ENCODE measurements at places on chromosomes 7 and 10.
A peak's percentile ranks its signal among the peaks of the same experiment; 100 is the strongest.

DNA sequence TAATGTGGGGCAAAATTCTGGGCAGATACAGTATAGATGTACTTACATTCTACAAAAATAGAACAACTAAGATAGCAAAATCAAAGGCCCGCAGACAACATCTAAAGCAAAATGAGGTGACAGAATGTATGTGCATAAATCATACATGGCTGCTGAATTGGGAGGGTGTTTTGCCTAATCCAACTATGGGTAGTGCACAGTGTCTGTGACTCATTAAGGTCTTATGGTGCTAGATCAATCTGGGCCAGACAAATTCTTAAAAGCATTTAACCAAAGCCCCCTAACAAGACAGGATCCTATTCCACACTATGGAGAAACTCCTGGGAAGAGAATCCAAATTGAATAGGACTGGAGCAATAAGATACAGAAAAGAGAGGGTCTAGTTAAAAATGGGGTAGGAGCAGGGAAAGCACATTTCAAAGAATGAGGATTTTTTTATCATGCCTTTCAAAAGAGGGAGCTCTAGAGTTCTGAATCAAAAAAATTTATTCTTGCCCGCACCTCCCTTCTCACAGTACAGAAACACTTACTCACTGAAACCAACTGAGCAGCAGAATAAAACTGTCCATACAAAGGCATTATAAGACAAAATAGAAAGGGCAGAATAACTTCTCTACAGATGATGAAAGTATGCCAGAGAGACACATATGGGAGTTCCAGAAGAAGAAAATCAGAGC lies 181.3 kb downstream of the RNLS start:
- no peak for DNase-seq

- DNase-seq, result peak; percentile 17
These were observed 27.4 kb downstream of the UCMA start for GRCh38 chr10:13206546-13207443.

DNA sequence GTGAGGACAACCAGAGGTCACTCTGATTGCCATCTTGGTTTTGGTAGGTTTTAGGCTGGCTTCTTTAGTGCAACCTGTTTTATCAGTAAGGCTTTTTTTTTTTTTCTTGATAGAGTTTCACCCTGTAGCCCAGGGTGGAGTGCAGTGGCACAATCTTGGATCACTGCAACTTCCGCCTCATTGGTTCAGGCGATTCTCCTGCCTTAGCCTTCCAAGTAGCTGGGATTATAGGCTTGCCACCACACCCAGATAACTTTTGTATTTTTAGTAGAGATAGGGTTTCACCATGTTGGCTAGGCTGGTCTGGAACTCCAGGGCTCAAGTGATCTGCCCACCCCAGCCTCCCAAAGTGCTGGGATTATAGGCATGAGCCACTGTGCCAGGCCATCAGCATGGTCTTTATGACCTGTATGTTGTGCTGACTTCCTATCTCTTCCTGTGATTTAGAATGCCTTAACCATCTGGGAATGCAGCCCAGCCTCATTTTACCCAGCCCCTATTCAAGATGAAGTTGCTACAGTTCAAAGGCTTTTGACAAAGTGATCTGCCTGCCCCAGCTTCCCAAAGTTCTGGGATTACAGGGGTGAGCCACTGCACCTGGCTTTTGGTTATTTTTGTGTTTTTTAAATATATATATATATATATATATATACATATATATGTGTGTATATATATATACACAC lies 7.0 kb upstream of the ZNF425 start:
- DNase-seq, result no peak

- DNase-seq, result no peak
These were observed 1.2 kb upstream of the ABCF2 start for GRCh38 chr7:151228024-151228866.

DNA sequence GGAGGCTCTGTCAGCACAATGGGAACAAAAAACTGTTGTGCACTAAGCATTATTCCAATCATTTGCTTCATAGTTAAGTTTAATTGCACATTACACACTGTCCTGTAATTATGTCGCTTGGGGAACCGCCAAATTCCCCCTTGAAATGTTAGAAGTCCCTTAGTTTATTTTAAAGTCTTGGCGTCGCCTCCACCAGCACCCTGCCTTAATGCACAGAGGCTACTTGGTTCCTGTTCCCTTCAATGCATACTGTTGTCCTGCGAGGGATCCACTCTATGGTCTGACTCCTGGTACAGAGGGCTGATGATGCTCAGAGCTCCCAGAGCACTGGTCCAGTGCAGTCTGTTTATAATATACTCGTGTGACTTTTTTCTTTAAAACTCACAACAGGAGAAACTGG lies 330.7 kb downstream of the ELMO1 start:
- no peak for DNase-seq

- no peak for DNase-seq
These were observed 9.0 kb downstream of the PTF1A start for GRCh38 chr10:23200997-23201652.

DNA sequence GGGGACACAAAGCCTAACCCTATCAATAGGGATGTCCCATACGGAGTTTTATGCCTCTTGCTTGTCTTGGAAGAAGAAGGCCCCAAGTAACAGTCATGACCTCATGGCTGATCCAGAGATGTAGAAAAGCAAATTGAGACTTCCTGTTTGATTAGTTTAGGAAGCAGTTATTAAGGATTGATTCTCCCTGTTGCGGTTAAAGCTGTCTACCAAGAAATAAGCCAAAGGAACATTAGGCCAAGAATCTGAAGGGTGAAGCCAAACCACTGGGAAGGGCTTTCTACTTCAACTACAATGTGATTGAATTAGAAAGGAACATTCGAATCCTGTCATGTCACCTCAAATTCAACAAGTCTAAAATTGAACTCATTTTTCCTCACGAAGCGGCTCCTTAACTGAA lies 60.5 kb upstream of the AGBL3 start:
- DNase-seq, result no peak

DNA sequence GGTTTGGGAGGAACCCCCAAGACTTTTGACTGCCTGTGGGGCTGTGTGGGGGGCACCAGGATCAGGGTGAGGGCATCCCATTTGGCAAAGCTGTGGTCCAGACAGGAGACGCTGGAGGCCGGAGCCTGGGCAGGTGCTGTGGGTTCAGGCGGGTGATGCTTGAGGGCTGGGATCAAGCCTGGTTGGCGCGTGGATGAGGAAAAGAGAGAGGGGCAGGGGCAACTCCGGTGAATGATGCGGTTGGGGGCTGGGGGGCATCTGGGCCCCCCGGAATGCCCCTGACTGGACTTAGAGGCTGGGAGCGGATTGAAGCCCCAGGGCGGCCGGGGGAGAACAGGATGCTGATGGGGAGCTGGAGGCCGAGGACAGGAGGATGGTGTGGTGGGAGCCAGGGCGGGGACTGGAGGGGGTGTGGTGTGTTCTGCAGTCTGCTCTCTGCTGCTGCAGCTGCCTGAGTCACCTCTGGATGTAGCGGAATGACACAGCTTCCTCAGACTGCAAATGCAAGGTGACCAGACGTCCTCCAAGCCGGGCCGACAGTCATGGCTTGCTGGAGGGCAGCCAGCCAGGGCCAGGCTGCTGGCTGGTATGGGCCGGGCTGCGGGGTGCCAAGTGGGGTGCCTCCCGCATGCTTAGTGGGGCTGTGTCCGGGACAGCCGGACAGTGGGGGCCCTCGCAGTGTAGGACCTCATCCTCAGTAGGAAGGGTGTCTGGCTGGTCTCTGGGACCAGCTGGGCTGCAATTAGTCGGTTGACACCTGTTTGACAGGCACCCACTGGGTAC lies 3.2 kb downstream of the MAFK start:
- DNase-seq, result peak; percentile 86

- DNase-seq, result no peak
These were observed 644.4 kb downstream of the KCNMA1 start for GRCh38 chr10:76993213-76993612.

DNA sequence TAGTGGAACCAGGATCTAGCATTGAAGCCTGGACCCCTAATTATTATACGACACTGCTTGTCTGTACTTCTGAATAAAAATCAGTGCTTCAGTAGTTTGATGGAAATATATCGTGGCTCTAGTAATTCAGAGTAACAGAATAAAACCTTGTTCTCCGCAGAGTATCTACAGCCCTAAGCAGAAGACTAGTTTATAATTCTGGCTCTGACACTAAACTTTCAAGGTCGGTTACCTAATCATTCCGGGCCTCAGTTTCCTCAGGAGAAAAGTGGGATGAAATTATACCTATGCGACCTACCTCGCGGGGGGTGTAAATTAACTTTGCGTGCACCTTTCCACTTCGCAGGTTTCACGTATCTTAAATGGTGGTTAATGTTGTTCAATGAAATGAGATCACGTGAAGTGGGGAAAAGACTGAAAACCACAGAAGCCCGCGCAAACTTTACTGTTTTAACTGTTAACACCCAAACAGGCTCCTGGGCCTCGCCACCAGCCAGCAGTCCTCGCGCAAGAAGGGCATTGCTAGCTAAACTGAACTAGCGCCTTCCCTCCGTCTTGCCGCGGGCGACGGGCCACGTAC lies 615 bp downstream of the THAP5 start:
- DNase-seq, result no peak

- no peak for DNase-seq
These were observed 128.3 kb downstream of the TCF7L2 start for GRCh38 chr10:113078282-113078907.

- no peak for DNase-seq
These were observed 27.7 kb downstream of the SLC29A3 start for GRCh38 chr10:71346731-71347130.

GRCh38 chr7:32215697-32216096 lies 145.5 kb upstream of the PDE1C start:
- no peak for DNase-seq

DNA sequence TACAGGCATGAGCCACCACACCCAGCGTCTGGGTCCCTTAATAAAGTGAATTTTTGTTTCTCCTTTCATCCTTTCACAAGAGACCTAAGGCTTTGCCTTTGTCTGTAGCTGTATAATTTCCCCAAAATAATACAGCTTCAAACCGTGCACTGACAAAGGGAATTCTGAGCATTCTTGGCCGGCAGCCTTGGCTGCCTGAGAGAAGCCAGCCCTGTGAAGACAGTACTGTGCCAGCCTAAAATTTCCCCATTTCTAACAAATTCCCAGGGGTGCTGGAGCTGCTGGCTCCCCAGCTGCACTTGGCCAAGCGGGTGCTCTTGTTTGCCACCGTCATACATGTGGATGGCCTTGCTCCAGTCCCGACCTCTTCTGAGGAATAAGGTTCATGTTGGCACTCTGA lies 106.2 kb downstream of the ZMYND11 start:
- DNase-seq, result no peak

DNA sequence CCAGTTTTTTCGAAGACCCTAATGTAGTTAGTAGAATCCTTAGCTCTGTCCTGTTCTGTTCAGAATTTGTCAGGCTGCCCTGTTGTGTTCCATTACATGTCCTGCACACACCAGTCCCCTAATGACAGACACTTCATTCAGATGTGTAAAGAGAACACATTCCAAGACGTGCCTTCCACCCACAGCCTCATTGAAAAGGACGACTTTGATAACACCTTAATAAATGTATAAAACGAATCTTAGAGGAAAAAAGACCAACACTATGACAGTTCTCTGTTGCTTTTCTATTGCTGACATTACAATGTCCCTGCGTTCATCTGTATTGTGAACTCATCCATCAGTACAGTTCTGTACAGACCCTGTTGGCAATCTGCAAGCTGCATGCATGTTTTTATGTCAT lies 3.5 kb downstream of the LRRTM3 start:
- no peak for DNase-seq

DNA sequence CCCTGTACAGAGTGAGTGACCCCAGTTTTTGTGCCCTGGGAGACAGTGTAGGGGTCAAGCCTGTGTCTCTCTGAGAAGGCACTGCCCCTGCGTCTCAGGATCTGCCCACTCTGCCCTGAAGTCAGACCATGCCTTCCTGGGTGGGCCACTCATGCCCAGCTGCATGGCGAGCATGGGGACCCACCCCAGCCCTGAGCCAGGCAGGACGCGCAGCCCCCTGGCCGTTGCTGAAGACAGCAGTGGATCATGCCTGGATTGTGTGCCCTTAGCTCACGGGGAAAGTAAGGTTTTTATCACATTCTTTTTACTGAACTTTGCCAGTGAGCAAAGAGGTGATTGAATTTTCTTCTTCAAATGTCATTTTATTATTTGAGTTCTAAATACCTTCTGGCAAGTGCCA lies 66.2 kb downstream of the WDR37 start:
- no peak for DNase-seq

GRCh38 chr7:120949998-120950538 lies 509 bp upstream of the ING3 start:
- no peak for DNase-seq
